ENCODE measurements at places on chromosomes 13 and 19. TPM values are rescaled to one million over a fixed set of nuclear protein-coding genes. Genes with fewer than 3 reads are reported as not detected.

The EPS8L1 gene
- 8.8 TPM for total RNA-seq

GRCh38 chr13:75836441-75836840 is 200.3 kb downstream of the LMO7 start:
- DNase-seq: no peak
- no peak overlapping the region for H3K4me3 ChIP-seq
- H3K36me3 ChIP-seq: no peaks in the 10 kb centered on the region
- H3K27me3 ChIP-seq: no peaks in the 10 kb centered on the region
- H3K4me1 ChIP-seq: no peaks in the 10 kb centered on the region

DNA sequence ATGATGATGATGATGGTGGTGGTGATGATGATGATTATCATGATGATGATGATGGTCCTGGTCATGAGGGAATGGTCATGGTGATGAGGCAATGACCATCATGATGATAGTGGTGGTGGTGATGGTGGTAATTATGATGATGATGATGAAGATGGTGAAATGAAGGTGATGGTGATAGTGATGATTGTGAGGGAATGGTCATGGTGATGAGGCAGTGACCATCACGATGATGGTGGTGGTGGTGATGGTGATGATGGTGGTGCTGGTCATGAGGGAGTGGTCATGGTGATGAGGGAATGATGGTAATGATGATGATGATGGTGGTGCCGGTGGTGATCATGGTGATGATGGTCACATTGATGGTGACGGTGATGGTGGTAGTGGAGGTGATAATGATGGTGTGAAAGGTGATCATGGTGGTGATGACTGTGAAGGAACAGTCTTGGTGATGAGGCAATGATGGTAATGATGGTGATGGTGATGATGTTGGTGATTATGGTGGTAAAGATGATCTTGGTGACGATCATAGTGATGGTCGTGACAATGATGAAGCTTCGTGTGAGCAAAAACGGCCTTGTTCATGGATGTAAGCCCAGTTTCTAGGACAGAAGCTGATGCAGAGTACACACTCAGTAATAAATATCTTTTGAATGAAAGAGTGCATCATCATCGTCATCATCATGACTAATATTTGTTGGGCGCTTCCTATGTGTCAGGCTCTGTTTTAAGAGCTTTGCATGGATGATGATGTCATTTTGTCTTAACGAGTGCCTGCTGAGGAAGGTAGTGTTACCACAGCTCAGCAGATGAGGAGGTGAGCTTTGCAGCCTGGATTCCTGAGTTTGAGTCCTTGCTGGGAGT is 17.3 kb downstream of the SBK2 start:
- H3K4me3 ChIP-seq: no peak overlapping the region
- peaks cover 10% of the 10 kb centered on the region for H3K4me1 ChIP-seq
- H3K27me3 ChIP-seq: no peaks in the 10 kb centered on the region
- no peak for DNase-seq
- no peaks in the 10 kb centered on the region for H3K36me3 ChIP-seq

DNA sequence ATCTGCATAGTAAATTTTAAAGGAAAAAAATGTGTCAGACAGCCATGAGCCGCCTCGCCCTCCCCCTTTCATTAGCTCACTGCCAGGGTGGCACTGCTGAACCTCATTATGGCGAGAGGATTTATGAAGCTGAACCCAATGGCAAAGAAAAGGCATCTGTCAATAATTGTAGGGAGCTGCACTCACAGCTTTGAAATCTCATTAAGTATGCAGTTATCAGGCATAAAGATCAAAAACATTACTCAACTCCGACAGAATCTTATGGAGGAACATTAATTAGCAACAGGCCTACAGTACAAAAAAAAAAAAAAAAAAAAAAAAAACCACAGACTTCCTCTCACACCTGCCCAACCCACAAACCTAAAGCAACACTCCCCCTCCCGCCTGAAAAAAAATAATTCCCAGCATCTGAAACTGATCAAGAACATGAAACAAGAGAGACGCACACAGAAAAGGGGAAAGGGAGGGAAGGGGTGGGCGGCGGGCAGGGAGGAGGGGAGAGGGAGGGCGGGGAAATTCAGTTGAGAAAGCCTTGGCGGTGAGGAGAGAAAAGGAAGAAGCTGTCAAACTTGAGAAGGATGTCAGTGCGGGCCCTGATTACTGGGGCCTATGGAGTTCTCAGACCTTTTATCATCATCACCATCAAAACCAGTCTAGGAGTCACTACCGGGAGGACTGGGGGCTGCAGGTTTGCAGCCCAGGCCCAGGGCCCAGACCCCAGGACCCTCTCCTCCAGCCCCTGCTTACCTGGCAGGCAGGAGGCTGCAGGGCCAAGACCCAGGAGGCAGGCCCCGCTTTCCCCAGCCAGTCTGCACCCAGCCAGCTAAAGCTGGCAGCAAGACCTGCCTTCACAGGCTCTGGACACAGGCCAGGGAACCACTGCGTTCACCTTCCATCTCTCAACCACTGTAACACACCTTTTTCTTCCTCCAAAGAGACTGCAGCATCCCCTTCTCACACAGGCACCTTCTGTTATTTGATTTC is 8.9 kb downstream of the TSHZ3 start:
- no peak overlapping the region for H3K4me3 ChIP-seq
- no peak overlapping the region for H3K27ac ChIP-seq
- peaks cover 17% of the 10 kb centered on the region for H3K27me3 ChIP-seq
- H3K4me1 ChIP-seq: peaks cover 31% of the 10 kb centered on the region
- no peak for DNase-seq

- H3K4me1 ChIP-seq: peaks cover 15% of the 10 kb centered on the region
- H3K27ac ChIP-seq: no peak overlapping the region
- H3K36me3 ChIP-seq: no peaks in the 10 kb centered on the region
- H3K27me3 ChIP-seq: no peaks in the 10 kb centered on the region
- no peak for DNase-seq
- H3K4me3 ChIP-seq: no peak overlapping the region
Measured at GRCh38 chr13:31896427-31896826, 135.1 kb upstream of the FRY start.

DNA sequence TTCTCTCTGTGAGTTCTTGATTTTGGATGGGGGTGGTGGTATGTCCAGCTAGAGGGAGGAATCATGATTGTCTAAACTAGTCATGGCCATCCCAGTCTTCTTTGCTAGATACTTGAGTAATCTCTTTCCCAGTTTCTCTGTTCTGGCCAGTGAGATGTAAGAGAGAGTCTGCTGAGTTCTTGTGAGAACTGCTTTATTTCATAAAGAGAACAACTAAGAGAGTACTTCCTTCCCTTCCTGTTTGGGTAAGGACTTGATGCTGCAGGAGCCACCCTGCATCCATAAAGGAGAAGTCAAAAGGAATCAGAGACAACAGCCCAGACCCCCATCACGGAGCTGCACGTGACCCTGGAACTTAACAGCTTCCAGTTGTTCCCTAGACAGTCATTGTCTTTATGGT is 3.0 kb upstream of the RASL11A start:
- H3K27ac ChIP-seq: no peak overlapping the region
- H3K4me1 ChIP-seq: peaks cover 14% of the 10 kb centered on the region
- no peak for DNase-seq
- no peak overlapping the region for H3K4me3 ChIP-seq
- no peaks in the 10 kb centered on the region for H3K36me3 ChIP-seq

The ATCAY gene
- total RNA-seq: not detected

The PABPC3 gene
- 0.21 TPM for total RNA-seq

The PCDH17 gene
- total RNA-seq: not detected

DNA sequence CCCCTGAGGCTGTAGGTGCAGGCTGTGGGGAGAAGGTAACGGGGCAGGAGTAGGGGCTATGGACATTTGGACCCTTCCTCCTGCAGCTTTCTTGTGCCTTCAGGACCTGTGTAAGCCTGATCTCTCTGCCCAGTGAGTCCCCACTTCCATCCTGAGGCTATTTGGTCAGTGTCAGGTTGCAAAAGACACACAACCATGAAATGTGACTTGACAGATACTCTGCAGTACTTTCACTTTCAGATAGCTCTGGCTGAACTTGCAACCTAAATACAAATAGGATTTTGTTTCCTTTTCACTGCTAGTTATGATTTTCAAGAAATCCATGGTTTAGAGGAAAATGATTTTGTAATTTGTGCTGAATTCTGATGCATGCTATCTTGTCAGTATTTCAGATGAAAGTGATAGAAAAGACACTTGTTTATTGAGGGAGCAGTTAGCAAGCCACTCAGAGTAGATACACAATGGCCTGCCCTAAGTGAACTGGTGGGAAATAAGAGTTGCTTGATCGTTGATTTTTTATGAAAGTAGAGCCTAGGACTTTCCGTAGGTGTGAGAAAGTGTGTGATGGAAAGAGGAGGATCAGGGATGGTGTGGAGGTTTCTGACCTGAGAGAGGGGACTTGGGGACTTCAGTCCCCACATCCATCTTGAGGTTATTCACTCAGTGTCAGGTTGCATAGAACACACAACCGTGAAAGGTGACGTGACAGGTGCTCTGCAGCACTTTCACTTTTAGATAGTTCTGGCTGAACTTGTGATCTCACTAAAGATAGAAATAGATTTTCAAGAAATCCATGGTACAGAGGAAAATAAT is 18.1 kb upstream of the EID2 start:
- no peaks in the 10 kb centered on the region for H3K27me3 ChIP-seq
- H3K4me3 ChIP-seq: no peak overlapping the region
- peak overlapping the region; percentile 28 for H3K27ac ChIP-seq
- no peaks in the 10 kb centered on the region for H3K36me3 ChIP-seq
- peak; percentile 59 for DNase-seq

The NCCRP1 gene
- not detected for total RNA-seq

DNA sequence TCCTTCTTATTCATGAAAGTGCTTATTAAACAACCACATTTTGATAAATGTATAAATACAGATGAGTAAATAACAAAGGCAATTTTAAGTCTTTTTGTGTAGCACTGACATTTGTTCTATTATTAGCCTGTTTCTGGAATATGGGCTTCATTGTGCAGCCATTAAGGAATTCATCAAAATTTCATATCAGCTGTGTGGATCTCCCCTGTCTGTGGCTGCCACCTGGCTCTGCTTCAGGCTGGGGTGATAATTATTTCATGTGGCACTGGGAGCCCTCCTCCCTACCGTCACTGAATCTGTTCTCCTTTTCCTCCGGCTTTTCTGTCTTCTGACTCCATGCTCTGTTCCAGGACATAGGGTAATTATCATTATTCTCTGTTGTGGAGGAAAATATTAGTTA is 57.1 kb downstream of the LMO7 start:
- no peaks in the 10 kb centered on the region for H3K36me3 ChIP-seq
- no peak overlapping the region for H3K4me3 ChIP-seq
- no peaks in the 10 kb centered on the region for H3K27me3 ChIP-seq

The IZUMO2 gene
- total RNA-seq: not detected

- no peak overlapping the region for H3K4me3 ChIP-seq
- DNase-seq: no peak
- H3K27me3 ChIP-seq: no peaks in the 10 kb centered on the region
- no peaks in the 10 kb centered on the region for H3K36me3 ChIP-seq
Measured at GRCh38 chr13:104357672-104358354, 1291.6 kb upstream of the SLC10A2 start.

The TSSK6 gene
- 2.5 TPM for total RNA-seq

The GNG7 gene
- 1.5 TPM for total RNA-seq

GRCh38 chr19:18951721-18952281 is 10.8 kb upstream of the HOMER3 start:
- DNase-seq: no peak
- H3K36me3 ChIP-seq: no peaks in the 10 kb centered on the region
- H3K27me3 ChIP-seq: peaks cover 2% of the 10 kb centered on the region
- no peak overlapping the region for H3K4me3 ChIP-seq
- H3K4me1 ChIP-seq: peaks cover 22% of the 10 kb centered on the region

DNA sequence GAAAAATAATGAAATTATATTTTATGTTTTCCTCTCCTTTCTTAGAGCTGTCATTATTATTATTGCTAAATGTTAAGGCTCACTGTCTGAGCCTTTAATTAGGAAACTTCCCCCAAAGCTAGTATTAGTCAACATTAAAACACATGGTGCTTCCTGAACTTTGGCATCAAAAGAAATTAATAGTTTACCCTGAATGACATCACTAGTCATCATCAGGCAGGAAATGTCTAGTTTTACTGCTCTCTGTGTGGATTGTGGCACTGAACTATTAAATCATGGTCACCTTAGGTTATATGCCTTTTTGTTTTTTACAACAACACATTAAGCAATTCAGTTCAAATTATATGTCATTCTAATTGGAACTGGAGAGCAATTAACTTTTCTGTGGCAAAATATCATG is 595.5 kb downstream of the SLITRK1 start:
- no peaks in the 10 kb centered on the region for H3K36me3 ChIP-seq
- no peaks in the 10 kb centered on the region for H3K4me1 ChIP-seq
- no peak for DNase-seq
- no peak overlapping the region for H3K4me3 ChIP-seq
- no peaks in the 10 kb centered on the region for H3K27me3 ChIP-seq

DNA sequence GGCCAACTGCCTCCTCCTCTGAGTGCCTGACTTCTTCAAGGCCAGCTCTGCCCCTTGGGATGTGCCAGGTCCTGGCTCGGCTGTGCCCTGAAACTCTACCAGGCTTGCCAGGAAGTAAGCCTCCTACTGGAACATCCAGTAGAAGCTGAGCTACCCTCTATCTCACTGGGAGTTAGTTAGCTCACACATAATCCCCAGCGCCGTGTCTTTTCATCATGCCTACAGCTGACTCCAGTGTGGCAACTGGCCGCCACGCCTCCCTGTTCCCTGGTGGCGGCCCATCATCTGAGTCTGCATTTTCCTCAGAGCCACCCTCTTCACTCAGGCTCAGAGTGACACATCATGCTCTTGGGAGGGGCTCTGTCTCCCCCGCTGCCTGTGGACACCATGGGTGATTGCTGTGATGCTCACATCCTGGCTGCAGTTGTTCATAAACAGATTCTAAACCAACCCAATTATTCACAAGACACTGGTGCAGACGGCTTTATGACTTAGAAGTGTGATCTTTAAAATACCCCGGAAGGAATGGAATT is 131.9 kb upstream of the IRS2 start:
- no peaks in the 10 kb centered on the region for H3K36me3 ChIP-seq
- no peak overlapping the region for H3K4me3 ChIP-seq
- no peak overlapping the region for H3K27ac ChIP-seq
- H3K4me1 ChIP-seq: no peaks in the 10 kb centered on the region
- H3K27me3 ChIP-seq: no peaks in the 10 kb centered on the region
- DNase-seq: no peak

GRCh38 chr13:40377783-40378182 is 288.7 kb downstream of the FOXO1 start:
- no peaks in the 10 kb centered on the region for H3K36me3 ChIP-seq
- no peak for DNase-seq
- no peak overlapping the region for H3K27ac ChIP-seq
- peaks cover 7% of the 10 kb centered on the region for H3K4me1 ChIP-seq
- H3K27me3 ChIP-seq: no peaks in the 10 kb centered on the region

GRCh38 chr13:111131611-111132010 is 16.5 kb downstream of the ARHGEF7 start:
- H3K27ac ChIP-seq: no peak overlapping the region
- DNase-seq: no peak
- no peaks in the 10 kb centered on the region for H3K36me3 ChIP-seq
- no peak overlapping the region for H3K4me3 ChIP-seq
- H3K4me1 ChIP-seq: no peaks in the 10 kb centered on the region
- no peaks in the 10 kb centered on the region for H3K27me3 ChIP-seq

The HPN gene
- total RNA-seq: not detected

GRCh38 chr13:78033509-78033908 is 114.9 kb upstream of the EDNRB start:
- no peaks in the 10 kb centered on the region for H3K4me1 ChIP-seq
- H3K36me3 ChIP-seq: no peaks in the 10 kb centered on the region
- H3K4me3 ChIP-seq: no peak overlapping the region
- H3K27me3 ChIP-seq: no peaks in the 10 kb centered on the region

The NLRP5 gene
- not detected for total RNA-seq

The TNFRSF19 gene
- total RNA-seq: 0.60 TPM

All from natural killer cell (primary cell).